Right atrium auricular region (tissue), 2 donors: ENCODE measurements at places on chromosomes 2 and 18. TPM values are rescaled to one million over a fixed set of nuclear protein-coding genes. Genes with fewer than 3 reads are reported as not detected.

The MAB21L4 gene
- 0.31 TPM for total RNA-seq

The SLC40A1 gene
- 57.7 TPM for total RNA-seq

The CCT4 gene
- 64.9 TPM for total RNA-seq

The UGT1A4 gene
- total RNA-seq = not detected

The TMEM178A gene
- 2.9 TPM for total RNA-seq
